ENCODE measurements at places on chromosomes 2 and 18.
A peak's percentile ranks its signal among the peaks of the same experiment; 100 is the strongest.

DNA sequence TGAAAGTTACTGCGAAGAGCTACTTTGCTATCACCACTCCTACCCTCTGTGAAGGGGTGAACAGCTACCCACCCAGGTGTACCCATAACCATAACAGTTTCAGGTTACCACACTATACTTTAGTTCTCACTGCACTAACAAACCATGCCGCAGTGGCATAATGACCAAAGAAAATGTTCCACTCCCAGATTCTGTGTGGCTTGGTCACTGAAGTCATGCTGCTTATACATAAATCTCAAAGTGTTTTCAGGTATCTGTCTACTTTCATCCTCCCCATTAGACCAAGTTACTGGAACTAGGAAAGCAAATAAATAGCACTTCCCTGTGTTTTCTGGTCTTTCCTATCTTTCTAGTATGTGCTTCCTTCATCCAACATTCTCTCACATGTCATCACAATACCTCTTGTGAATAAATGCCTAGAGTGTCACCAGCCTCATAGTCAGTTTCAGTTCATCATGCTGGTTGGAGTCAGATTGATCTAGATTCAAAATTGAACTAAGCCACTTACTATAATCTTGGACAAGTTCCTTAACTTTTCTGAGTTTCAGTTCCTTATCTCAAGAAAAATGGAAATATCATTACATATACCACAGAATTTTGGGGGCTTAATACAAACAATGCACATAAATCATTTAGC, 293.6 kb downstream of the FSIP2 start:
- no peak for DNase-seq

DNA sequence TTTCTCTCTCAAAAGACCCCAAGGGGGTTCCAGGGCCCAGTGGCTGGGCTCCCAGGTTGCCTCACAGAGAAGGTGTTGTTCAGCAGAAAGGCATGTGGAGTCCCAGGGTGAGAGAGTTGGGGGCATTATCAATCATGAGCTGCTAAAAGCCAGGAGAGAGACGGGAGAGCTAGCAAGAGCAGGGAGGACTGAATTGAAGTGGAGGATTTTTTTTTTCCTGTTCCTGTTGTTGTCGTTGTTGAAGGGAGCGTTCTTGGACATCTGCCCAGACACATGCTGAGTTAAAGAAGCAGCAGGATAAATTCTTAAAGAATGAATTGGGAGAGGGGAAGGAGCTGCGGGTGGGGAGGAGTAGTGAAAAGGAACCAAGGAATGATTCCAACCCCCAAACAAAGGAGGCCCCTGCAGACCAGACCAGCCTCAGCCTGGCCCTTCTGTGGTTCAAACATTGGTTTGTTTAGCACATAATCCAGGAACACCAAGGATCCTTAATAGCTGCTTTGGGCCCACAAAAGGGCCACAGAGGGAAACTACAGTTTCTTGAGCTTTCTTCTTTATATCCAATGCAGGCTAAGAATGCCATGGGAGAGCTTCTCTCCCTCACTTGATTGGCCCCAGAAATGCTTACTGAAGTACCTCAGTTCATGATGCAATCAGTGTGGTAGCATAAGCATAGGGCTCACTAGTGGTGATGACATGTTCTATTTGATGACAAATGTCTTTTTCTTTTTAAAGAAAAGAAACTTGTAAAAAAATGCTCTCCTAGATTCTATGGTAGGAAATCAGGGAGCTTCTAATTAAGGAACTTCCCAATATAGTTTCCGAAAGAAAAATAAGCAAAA, 146.0 kb downstream of the SETBP1 start:
- no peak for DNase-seq

GRCh38 chr2:10308866-10309265, 6.2 kb downstream of the HPCAL1 start:
- DNase-seq: no peak

- DNase-seq: no peak
These were observed 50.2 kb downstream of the COL4A3 start for GRCh38 chr2:227214622-227215041.

DNA sequence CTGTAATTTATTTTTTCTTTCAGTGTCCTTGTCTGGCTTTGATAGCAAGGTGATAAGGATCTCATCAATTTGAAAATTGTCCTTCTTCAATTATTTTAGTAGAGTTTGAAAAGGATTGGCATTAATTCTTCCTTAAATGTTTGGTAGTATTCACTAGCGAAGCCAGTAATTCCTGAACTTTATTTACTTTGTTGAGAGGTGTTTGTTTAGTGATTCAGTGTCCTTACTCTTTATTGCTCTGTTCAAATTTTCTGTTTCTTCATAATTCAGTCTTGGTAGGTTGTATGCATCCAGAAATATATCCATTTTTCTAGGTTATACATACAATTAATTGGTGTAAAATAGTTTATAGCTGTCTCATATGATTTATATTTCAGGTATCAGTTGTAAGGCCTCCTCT, 676.7 kb upstream of the POU3F3 start:
- no peak for DNase-seq

DNA sequence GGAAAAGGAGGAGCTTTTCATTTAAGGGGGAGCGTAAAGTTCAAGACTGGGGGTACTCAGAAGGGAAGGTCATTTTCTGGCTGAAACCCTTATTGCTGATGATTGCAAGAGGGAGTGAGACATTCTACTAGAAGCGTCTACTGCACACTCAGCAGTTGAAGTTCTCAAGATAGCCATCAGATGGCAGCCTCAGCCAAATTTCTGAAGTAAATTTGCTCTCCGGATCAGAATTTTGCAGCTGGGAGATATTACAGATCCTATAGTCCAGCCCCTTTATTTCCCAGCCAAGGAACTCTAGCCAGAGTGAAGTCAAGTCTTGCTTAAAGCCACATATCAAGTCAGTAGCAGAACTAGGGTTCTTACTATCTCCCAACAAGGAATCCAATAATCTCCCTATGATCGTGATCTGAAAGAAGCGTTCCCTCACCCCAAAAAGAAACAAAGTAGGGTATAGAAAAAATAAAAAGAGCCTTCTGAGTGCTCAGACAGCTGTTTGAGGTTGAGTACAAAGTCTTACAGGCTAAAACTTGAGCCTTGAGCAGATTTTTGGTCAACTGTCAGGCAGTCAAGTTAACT, 24.0 kb downstream of the RAX start:
- peak; percentile 23 for DNase-seq

Data from CD4-positive, alpha-beta T cell treated with Interleukin-10 for 1 hour (primary cell).